Nucleus accumbens (tissue), 56 donors: ENCODE measurements at places on chromosomes 13 and 19.

- no peak for DNase-seq
Measured at GRCh38 chr19:15197275-15197941, 3.4 kb downstream of the NOTCH3 start.

- no peak for DNase-seq
Measured at GRCh38 chr13:21879263-21879914, 208.5 kb downstream of the FGF9 start.

DNA sequence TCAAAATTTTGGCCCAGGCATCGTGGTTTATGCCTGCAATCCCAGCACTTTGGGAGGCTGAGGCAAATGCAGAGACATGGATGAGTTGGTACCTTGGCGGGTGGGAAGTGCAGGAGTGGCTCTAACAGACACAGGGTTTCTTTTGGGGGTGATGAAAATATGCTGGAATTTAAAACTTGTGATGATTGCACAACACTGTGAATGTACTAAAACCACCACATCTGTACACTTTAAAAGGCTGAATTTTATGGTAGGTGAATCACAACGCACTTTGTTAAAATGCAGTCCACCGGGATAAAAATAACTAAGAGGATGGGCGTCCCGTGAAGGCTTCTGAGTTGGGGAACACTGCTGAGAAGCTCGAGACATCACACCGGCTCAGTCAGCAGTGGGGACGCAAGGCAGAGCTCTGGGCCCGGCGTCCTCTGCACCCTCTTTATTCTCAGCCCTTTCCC, 47.1 kb downstream of the MLLT1 start:
- no peak for DNase-seq

DNA sequence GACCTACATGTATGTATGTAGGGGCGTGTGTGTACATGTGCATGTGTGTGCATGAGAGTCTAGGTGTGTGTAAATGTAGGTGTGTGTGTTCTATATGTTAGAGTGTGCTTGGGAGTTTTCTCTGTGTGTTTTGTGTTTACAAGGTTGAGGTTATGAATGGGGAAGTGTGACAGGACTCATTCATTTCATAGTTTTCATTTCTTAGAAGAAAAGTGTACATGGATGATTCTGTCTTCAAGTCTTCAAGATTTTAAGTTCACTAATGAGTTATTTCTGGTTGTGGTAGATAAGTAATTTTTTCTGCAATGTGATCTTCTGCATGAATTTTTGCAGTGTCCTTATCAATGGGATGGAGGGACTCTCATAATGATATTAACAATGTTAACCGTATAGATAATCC, 118.2 kb upstream of the SLC10A2 start:
- DNase-seq, result no peak
